Muscle of back (tissue), 13 donors: ENCODE measurements at places on chromosomes 1 and 21. TPM values are rescaled to one million over a fixed set of nuclear protein-coding genes. Genes with fewer than 3 reads are reported as not detected.

The FNDC10 gene
- polyA plus RNA-seq = 1.8 TPM

The COL9A2 gene
- polyA plus RNA-seq = 2.7 TPM

The RNU1-3 gene
- polyA plus RNA-seq = not detected

The TSHB gene
- not detected for polyA plus RNA-seq

The KRTAP19-1 gene
- not detected for polyA plus RNA-seq
